ENCODE measurements at places on chromosomes 2 and 18.

DNA sequence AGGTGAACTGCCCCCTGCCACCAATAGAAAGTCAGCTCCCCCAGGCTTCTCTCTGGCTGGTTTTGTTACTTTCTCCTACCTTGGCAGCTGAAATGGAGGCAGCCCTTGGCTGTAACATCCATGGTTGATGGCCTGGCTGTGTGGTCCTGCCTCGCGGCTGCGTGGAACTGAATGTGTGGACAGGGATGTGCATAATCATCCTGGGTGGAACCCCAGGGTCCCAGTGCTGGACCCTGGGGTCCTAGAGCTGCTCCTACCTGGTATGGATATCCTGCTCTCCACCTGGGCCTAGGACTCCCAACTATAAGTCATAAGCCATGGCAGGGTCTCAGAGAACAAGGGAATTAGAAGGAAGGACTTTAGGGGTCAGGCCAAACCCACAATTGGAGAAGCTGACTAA, 93.5 kb downstream of the CAPN13 start:
- no peak for DNase-seq

- DNase-seq, result no peak
Measured at GRCh38 chr2:168667156-168667555, 135.3 kb upstream of the NOSTRIN start.

DNA sequence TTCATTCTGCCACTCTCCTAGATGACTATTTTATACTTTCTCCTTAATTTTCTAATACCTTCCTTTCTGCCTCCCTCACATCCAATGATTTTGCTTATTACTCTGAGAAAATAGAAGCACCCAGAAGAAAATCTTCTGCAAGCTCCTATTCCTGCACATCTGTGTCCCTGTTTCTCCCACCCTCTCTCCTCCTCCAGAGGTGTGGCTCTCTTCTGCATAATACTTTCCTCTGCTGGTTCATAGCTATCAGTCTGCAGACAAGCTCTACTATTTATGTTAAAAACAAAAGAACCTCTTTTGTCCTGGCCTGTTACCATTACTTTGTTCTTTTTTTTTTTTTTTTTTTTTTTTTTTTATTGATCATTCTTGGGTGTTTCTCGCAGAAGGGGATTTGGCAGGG, 34.3 kb downstream of the ACSL3 start:
- no peak for DNase-seq

DNA sequence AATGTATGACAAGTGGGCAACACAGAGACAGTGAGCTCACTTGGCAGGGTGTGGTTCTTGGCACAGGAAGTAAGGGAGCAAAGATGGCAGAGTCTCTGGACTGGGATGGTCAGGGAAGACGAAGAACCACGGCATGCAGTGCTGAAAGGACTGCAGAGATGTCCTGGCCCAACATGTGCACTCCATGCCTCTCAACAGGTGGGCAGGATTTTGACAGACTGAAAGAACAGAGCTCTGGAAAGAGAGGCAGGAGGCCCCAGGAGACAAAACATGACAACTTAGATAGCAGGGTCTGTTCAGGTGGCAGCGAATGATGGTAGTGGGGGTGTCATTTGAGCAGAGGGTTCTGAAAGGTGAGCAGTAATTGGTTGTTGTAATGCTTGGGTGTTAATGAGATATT, 180.3 kb downstream of the FHOD3 start:
- DNase-seq, result no peak

DNA sequence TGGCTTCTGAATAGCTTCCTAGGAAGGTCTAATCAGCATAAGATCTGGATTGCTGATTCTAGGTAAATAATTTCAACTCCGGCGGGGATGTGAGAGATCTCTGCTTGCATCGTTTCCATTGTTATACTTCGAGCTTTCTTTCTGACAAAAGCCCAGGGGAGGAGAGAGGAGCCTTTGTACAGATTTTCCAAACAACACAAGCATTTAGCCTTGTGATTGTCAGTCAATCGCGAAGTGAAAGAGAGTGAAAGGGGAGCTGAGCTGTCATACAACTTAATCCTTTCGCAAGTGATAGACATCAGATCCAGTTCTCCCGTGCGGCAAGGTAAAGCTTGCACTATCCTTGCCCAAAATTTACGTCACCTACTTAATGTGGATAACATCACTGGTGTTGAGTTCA, 26.2 kb downstream of the RALB start:
- no peak for DNase-seq
